ENCODE measurements at places on chromosomes 5 and 9. TPM values are rescaled to one million over a fixed set of nuclear protein-coding genes. Genes with fewer than 3 reads are reported as not detected.

Gene PCDHGA10
- total RNA-seq = 6.9 TPM

Gene IL4
- not detected for total RNA-seq

Gene EXD3
- 17.6 TPM for total RNA-seq

Gene CARD9
- total RNA-seq = 4.3 TPM

Gene ZDHHC21
- total RNA-seq = 1.4 TPM

Gene FBLL1
- 1.6 TPM for total RNA-seq

Gene LCNL1
- total RNA-seq = 2.2 TPM

Gene OLFML2A
- total RNA-seq = 26.7 TPM

Gene CCT5
- 226 TPM for total RNA-seq

Gene MGAT1
- total RNA-seq = 214 TPM
